Chondrocyte (in vitro differentiated cells): ENCODE measurements at places on chromosomes 16 and 17.

DNA sequence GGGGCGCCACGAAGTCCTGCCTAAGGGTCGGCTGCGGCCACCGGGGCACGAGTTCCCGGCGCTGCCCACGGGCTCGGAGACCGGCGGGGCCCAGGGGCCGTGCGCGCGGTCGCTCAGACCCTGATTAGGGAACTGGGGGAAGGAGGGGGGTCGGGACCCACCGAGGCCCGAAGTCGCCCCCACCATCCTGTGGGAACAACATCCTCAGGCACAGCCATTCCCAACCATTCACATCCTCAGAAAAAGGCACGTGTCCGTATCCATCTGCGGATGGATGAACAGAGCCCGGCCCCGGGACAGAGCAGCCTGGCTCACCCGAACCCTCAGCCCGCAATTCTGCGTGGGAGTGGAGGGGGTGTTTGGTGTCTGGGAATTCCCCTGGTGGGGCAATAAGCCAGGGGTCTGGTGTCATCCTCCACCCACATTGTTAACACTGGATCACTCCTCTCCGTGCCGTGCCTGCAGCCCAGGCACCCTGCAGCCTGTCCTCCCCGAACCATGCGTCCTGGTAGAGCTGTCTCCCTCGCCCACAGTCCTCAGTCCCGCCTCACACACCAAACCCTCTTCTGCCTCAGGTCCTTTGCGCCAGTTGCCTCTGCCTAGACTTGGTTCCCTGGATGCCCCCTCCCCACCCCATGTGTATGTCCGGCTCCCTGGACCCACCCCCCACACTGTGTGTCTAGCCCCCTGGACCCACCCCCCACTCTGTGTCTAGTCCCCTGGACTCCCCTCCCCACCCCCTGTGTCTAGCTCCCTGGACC, 789 bp upstream of the CCDC57 start:
- DNase-seq: no peak

DNA sequence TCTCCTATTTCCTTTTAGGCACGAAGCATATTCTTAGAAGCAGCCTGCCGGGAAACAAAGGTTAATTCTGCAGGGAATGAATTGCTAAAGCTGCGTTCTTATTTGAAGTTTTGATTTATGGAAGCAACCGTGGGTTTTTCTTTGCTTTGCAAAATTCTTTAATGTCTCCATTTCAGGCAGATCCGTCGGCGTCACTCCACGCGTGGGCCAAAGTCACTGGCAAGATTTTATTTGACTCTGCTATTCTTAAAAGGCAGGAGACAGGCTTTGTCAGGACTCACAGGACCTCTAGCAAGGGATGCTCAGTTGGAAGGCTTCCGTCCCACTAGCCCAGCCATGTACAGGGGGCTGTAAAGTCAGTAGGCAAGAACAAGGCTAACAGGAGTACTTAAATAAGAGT, 387.3 kb upstream of the XYLT1 start:
- no peak for DNase-seq

GRCh38 chr16:81210807-81211206, 27.7 kb upstream of the BCO1 start:
- DNase-seq: no peak

GRCh38 chr17:33696102-33696501, 403.0 kb upstream of the ASIC2 start:
- DNase-seq: no peak

DNA sequence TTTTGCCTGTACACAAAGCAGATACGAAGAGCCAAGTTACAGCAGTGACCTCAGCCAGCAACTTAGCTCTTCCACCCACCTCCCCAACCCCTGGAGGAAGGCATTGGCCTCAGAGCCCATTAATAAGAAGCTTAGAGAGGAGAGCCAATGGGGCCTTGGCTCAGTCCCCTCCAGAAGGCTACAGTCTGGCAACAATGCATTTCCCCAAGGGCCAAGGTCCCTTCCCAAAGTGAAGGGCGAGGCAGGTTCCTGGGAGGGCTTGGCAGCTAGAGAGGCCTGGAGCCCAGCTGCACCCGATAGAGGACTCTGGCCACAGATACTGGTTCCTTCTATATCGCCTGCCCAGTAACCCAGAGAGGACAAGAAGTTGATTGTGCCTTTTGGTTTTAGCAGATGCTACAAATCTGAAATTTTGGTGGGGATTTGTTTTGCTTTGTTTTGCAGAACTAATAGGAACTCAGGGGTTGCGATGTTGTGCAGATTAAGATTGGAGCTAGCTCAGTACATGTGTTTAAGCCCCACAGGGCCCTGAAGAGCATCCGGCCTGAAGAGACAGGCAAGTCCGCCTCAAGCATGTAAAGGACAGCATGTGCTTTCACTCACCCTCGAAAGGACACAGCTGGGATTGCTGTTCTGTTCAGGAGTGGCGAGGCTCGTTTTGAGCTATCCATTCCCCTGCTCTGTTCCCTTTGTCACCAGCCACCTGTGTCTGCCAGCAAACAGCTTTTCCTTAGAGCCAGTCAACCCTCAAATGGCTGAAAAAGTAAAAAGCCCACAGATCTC, 12.0 kb upstream of the PNPO start:
- no peak for DNase-seq

- no peak for DNase-seq
Measured at GRCh38 chr17:48605409-48605919, 678 bp upstream of the HOXB6 start.

GRCh38 chr16:24069036-24069590, 187.0 kb upstream of the CACNG3 start:
- DNase-seq: no peak

GRCh38 chr16:3578121-3578520, 918 bp upstream of the NLRC3 start:
- DNase-seq: no peak

- no peak for DNase-seq
Measured at GRCh38 chr17:76174037-76174436, 33.0 kb upstream of the FOXJ1 start.

DNA sequence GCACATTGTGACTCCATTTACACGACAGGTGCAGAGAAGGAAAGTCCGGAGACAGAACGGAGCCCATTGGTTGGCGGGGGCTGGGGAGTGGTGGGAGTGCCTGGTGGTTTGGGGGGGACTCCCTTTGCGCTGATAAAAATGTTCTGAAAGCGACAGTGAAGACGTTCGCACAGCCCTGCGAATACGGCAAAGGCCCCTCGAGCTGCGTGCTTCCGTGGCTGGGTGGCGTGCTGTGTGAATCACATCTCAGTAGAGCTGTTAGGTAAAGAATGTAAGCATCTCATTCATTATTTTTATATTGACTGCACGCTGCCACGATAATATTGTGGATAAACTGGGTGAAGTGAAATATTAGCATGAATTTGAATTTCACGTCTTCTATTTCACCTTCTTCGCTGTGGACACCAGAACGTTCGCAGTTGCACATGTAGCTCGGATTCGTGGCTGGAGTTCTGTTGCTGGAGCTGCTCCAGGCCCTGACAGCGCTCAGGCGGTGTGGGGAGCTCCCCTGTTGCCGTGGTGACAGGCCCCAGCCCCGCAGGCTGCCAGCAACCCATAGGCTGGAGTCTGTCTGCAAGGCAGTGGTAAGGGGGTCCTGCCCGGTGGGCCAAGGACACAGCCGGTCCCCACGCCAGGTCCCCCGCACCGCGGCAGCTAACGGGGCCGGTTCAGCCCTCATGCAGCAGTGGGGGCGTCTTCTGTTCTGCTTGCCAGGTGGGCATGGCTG, 44.6 kb downstream of the SOX8 start:
- no peak for DNase-seq

DNA sequence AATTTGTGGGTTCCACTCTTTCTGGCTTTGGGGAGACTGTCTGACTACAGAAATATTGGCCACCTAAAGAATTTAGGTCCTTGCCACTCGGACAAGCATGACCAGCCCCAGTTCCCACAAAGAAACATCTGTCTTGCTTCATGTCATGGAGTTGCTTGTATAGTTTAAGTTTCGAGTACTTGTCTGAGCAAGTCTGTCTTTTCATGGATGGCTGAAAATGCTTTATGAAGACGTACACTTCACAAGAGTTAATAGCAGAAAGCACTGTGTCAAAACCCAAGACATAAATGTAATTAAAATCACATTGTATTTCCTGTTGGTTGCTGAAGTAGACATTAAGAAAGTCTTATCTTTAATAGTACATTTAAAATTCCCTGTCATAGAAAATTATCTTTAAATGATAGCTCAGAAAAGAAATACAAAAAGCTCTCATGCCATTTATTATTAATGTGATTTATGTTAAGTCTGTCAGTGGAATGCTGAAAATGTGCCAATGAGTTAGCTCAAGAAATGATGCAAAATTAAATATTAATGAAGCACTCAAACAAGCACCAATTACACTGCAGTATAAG, 29.8 kb upstream of the XYLT2 start:
- DNase-seq: no peak

- no peak for DNase-seq
Measured at GRCh38 chr16:74020095-74020670, 276.4 kb upstream of the PSMD7 start.

- DNase-seq: no peak
Measured at GRCh38 chr16:50497592-50497991, 50.6 kb upstream of the NKD1 start.

DNA sequence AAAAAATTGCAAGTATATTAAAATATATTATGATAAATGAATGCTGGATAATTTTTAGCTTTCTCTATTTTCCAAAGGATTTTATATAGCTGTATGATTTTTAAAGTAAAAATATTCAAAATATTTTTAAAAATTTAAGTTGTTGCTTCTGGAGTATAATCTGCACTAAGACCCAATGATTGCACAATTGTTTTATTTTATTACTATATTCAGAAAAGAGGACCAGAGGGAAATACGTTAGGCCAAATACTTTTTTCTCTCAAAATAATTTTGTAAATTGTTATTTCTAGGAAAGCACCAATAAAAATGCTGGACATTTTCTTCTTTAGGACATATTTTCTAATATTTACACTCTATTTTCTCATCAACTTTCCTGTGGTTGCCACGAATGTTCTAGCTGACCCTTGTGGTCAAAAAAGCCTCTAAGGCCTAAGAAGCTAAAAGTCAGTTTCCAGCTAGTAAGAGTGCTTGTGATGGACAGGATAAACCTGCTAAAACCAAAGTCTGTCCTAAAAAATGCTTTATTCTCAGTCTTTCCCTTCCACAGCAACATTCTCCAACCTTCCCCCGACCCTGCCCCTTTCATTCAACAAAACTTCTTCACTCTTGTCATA, 31.2 kb downstream of the MMD start:
- no peak for DNase-seq

- no peak for DNase-seq
Measured at GRCh38 chr17:73091410-73091769, 1.1 kb downstream of the SLC39A11 start.

DNA sequence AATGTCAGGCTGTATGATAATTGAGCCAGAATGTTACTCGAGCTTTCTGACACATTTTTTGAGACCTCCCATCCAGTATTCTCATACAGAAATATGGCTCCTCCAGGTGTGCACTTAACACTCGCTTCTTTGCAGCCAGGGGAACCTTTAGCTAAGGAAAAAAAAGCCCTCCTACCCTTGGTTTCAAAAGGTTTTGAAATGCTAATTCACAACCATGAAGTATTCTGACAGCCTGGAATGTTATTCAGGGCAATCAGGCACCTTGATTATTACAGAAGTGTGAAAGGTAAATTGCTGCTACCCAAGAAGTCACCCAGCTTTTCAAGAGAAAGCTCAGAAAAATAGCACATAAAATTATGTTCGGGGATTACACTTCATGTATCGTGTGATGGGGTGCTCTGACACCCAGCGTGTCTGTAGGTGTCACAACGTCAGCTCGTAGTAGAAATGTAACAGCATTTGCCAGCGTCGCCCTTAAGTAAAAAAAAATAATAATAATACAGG, 41.1 kb downstream of the NTN1 start:
- DNase-seq: no peak

- no peak for DNase-seq
Measured at GRCh38 chr17:27355419-27355818, 61.5 kb downstream of the WSB1 start.

- DNase-seq: peak; percentile 43
Measured at GRCh38 chr17:17053446-17054379, 11.5 kb downstream of the MPRIP start.

DNA sequence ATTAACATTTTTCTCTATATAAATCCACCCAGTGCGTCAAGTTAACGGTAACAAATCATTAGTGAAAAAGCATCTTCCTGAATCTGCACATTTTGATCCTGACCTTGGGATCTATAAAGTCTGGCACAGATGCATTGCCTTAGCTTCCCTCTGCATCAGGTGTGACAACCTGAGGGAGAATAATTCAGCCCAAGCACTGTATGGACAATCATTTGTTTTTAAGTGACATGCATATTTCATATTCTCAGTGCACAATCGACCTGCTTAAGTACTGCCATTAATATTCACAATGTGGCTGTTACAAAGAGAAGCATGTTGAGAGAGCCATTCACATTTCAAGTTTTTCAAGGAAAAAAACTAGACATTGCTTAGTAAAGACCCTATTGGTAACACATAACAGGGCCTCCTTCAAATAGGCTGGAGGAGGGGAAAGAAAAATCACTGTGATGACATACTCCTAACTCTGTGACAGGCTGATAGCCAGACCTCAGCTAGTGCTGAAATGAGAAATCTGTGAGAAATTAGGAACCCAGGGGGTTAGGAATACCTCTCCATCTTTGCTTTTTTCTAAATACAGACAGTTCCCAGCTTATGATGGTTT, 505.3 kb upstream of the CDH5 start:
- DNase-seq: no peak

GRCh38 chr17:73262676-73263642, 1.3 kb upstream of the CPSF4L start:
- DNase-seq: peak; percentile 34

- DNase-seq: no peak
Measured at GRCh38 chr16:9275816-9276354, 184.4 kb downstream of the HAPSTR1 start.

DNA sequence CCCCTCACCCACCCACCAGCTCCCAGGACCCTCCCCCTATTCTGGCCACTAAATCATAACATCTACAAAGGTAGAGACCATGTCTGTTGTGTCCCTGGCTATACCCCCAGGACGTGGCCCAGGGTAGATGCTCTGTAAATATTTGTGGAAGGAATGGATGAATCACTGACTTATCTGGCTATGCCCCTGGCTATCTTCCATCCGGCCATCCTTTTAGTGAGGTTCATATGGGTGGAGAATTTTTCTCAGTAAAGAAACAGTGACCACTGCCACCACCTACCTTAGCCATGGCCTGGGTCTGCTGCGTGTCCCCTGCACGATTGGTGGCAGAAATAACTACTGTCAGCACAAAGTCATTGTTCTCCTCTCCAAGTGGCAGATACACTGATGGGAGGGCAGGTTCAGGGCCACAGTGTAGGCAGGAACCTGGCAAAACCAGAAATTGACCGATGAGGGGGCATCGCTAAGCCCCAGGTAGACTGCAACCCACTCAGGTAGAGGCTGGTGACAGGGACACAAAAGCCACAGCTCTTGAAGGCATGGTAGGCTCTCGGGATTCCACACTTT, 63.1 kb upstream of the BCO1 start:
- no peak for DNase-seq

DNA sequence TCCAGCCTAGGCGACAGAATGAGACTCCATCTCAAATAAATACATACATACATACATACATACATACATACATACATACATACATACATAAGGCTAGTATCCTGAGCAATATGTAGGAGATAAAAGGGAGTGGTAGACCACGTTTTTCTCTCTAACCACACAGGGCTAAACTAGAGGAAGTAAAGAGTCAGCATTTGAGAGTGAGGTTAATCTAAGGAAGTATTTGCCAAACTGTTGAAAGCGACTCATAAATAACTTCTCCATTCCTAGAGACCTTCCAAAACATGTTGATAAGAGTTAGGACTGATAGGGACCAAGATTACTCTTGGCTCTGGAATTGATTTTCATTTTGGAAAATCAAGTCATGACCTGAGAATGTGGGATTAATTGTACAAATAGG, 68.9 kb downstream of the NEUROD2 start:
- DNase-seq: no peak

GRCh38 chr16:64150193-64150592, 971.7 kb downstream of the CDH11 start:
- no peak for DNase-seq
